ENCODE measurements at places on chromosomes 2 and 18. TPM values are rescaled to one million over a fixed set of nuclear protein-coding genes. Genes with fewer than 3 reads are reported as not detected.

XIRP2 gene
- 0.49 TPM for total RNA-seq

C2orf80 gene
- total RNA-seq: 26.6 TPM

CPO gene
- total RNA-seq: not detected

NEU2 gene
- total RNA-seq: not detected

FAM98A gene
- total RNA-seq: 15.2 TPM

TGFA gene
- total RNA-seq: 3.7 TPM

FAP gene
- total RNA-seq: 2.0 TPM

INPP5D gene
- total RNA-seq: 2.7 TPM

RUFY4 gene
- not detected for total RNA-seq

UGT1A4 gene
- total RNA-seq: not detected

SGPP2 gene
- 1.2 TPM for total RNA-seq

YES1 gene
- total RNA-seq: 48.7 TPM

TRIM43 gene
- not detected for total RNA-seq

ITGB6 gene
- total RNA-seq: not detected

SLC4A5 gene
- 2.7 TPM for total RNA-seq

SIX2 gene
- 0.25 TPM for total RNA-seq

COLEC11 gene
- 0.25 TPM for total RNA-seq

DCTN1 gene
- total RNA-seq: 97.9 TPM

IGFBP5 gene
- total RNA-seq: 34.9 TPM

PLEK gene
- total RNA-seq: 1.7 TPM

MROH2A gene
- not detected for total RNA-seq

DOK6 gene
- 61.5 TPM for total RNA-seq

TMEM247 gene
- not detected for total RNA-seq

CNGA3 gene
- 2.5 TPM for total RNA-seq

IWS1 gene
- 28.3 TPM for total RNA-seq

RFTN2 gene
- total RNA-seq: 18.7 TPM

UGT1A10 gene
- not detected for total RNA-seq

DOCK10 gene
- total RNA-seq: 10.1 TPM

VAMP5 gene
- 3.4 TPM for total RNA-seq

SDC1 gene
- total RNA-seq: 4.9 TPM

All from temporal lobe (tissue), 4 donors.